Stimulated activated CD4-positive, alpha-beta T cell treated with anti-CD3 and anti-CD28 coated beads, Interleukin-2, amount 100 ng/mL, for 4 hours (primary cell): ENCODE measurements at places on chromosomes 4 and X.

DNA sequence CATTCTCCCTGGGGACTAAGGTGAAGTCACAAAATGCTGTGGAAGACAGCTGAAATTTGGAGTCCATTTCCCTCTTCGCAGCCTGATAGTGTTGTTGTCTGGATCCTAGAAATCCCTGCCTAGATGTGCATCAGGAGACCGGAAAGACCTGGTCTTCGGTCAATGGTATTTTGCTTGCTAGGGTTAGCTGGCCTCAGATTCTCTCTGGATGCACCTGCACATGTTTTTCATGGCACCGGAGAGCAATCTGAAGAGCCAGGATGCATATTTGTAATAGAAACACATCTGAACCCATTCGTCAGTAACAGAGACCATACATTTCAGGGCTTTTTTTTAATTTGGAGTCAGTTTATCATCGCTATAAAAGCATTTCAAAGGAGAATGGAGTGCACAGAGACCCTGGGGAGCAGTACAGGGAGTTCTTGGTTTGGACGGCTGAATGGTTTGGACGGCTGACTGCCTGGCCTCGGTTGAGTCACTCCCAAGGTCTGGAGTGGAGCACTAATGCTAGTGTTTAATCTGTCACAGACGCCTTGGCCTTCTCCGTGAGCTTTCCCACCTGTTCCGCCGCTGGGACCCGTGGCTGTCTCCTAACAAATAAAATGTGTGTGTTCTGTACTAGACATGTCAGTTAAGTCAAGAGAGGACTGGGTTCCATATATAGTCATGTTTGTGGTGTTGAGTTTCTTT lies 7.5 kb upstream of the PDLIM3 start:
- DNase-seq = no peak

GRCh38 chr4:68950033-68950432 lies 1.6 kb downstream of the UGT2A3 start:
- DNase-seq = no peak

DNA sequence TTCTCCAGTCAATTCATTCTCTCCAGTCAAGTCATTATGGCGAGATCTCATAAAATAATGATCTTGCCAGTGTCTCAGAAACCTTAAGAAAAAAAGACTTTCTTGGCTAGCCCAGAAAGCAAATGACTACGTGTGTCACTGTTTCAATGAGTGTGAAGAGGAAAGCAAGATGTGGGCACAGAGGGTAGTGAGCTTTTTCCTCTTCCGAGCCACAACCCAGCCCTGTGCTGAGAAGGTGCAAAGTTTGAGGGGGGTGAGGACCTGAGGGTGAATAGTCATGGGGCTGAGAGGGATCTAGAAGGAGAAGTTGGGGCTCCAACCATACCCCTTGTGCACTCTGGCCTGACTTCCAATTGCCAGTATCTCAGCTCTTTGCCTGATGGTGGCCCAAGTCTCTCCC lies 85.6 kb upstream of the EGFL6 start:
- DNase-seq = no peak

- DNase-seq = no peak
Measured at GRCh38 chr4:24001486-24002329, 111.9 kb upstream of the PPARGC1A start.

GRCh38 chr4:73721435-73721834 lies 18.9 kb upstream of the CXCL8 start:
- no peak for DNase-seq

DNA sequence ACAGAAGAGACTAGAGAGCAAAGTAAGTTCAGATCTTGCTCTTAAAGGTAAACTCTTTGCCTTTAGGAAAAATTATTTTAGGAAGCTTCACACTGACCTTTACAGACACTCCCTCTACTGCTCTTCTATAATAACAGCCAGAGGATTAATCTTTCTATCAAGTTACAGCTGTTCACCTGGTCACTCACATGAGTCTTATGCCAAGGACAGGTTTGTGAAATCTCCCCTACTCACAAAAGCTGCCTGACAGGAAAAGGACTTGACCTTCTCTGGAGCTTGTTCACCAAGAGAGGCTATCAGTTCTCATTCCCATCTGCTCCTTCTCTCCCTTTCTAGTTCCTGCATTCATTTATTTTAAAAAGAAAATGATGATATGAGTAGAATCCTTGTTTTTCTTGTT lies 117.3 kb downstream of the C4orf51 start:
- DNase-seq = no peak

- DNase-seq = no peak
Measured at GRCh38 chr4:91448668-91449330, 855.0 kb upstream of the GRID2 start.

GRCh38 chr4:142353149-142353738 lies 492.9 kb downstream of the INPP4B start:
- DNase-seq = no peak

DNA sequence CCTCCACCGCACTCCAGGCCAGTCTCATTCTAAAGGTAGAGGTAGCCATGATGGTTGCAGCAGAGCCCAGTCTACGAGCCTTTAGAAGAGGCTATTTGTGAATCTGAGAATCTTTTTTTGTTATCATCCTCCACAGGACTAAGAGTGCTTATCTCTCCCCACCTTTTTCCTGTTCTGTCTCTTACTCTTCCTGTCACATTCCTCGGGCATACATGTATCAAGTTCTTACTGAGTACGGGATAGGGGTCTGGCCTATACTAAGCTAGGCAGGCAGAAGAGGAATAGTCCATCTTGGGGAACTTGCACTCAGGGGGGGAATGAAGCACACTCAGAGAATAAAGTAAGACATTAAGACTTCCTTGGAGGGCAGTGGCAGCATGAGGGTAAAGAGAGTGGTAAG lies 25.7 kb downstream of the LAS1L start:
- no peak for DNase-seq

DNA sequence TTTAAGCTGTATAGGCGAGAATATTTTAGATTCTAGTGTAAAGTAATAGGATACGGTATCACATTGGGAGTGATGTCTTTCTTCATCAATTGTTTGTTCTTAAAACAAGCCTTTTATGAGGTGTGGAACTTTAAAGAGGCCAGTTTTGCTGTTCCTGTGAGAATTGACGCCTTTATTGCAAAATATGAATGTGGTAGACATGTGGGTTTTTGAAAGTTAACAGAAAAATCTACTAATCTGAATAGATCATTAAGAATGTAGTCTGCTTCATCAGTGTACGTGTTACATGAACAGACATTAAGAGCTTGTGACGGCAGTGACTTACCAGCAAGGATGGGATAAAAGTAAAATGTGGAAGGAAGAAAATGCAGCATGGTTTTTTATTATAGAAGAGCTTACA lies 63.8 kb downstream of the STOX2 start:
- no peak for DNase-seq

DNA sequence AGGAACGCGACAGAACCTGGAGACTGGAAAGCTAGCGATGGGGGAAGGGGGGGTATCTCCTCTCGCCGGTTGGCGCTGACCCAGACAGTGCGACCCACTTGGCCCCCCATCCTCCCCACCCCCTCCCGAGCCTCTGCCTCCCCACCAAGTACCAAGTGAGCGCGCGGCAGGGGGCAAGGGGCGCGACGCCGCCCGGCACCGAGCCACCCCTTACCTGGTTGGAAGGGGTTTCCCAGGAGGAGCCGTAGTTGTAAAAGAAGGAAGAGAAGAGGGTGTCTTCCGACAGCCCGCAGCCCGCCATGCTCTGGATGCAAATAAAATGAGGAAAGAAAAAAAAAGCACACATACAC lies 112.2 kb downstream of the DHX15 start:
- no peak for DNase-seq

DNA sequence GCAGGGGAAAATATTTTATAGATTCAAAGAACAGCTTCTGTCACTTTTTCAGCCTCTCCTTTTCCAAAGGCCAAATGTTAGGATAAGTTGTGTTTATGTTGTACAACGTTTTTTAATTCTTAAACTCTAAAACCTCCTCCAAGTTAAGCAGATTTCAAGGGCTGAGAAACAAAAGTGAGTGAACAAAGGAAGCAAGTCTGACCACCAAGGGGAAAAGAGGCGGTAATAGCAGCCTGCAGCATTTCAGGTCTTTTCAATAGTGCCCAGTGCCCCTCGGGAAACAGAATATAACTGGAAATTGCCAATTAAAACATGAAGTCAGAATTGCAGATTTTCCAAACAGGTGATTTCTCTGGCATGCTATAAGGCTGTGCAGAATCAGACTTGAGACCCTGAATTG lies 510.0 kb upstream of the HTR2C start:
- DNase-seq = no peak

- DNase-seq = no peak
Measured at GRCh38 chrX:153992180-153992579, 19.6 kb downstream of the TMEM187 start.

DNA sequence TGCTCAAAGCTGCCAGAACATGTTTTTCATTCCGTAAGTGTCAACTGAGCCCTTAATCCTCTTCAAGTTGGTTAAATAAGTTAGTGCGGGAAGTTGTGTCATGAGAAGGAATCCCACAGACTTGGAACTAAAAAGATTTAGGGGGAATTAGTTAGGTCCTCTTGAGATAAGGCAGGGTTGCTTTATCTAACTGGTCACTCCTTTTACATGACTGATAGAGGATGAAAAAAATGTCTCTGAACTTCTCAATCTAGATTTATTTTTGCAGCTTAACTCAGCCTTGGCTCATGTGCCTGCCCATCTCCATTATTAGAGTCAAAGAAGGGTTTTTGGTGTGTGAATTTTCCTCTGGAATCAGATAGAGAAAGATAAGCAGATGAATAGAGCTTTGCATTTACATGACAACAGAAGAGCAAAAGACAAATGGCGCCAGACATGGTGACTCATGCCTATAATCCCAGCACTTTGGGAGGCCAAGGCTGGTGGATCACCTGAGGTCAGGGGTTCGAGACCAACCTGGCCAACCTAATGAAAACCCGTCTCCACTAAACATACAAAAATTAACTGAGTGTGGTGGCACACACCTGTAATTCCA lies 882.9 kb downstream of the RPA4 start:
- DNase-seq = no peak

GRCh38 chrX:10570601-10571000 lies 49.8 kb downstream of the MID1 start:
- no peak for DNase-seq

- no peak for DNase-seq
Measured at GRCh38 chr4:59179372-59179771, 2020.8 kb upstream of the ADGRL3 start.

- no peak for DNase-seq
Measured at GRCh38 chrX:154735695-154736393, 15.0 kb downstream of the GAB3 start.
